ENCODE measurements at places on chromosomes 13 and 19. TPM values are rescaled to one million over a fixed set of nuclear protein-coding genes. Genes with fewer than 3 reads are reported as not detected.

- DNase-seq = peak; percentile 97
Observed at GRCh38 chr13:106536244-106537034, 977 bp upstream of the EFNB2 start.

DNA sequence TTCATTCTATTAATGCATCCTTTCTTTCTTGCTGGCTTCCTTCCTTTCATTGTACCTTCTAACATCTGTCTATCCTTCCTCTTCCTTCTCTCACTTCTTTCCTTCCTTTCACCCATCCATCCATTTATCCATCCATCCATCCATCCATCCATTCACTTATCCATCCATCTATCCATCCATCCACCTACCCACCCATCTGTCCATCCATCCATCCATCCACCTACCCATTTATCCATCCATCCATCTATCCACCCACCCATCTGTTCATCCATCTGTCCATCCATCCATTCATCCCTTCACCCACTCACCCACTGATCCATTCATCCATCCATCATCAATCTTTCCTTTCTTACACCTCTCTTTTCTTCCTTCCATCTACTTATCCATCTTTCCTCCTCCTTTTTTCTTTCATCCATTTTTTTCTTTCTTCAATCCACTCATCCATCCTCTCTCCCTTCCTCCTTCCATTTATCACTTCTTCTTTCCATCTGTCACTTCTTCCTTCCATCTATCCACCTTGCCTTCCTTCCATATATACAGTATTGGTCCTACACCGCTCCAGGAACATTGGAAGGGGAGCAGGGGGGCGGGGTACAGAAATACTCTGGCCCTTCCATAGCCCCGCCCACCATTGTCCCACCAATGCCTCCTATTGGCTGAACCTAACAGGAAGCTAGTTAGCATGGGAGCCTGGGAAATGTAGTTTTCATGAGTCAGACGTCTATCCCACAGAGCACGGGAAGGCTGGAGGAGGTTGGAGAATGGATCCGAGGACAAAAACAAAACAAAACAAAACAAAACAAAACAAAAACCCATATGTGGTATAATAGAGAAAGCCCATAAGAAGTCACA is 45.9 kb downstream of the MBD3L1 start:
- DNase-seq = peak; percentile 16

KLK14 gene
- not detected for total RNA-seq

DNA sequence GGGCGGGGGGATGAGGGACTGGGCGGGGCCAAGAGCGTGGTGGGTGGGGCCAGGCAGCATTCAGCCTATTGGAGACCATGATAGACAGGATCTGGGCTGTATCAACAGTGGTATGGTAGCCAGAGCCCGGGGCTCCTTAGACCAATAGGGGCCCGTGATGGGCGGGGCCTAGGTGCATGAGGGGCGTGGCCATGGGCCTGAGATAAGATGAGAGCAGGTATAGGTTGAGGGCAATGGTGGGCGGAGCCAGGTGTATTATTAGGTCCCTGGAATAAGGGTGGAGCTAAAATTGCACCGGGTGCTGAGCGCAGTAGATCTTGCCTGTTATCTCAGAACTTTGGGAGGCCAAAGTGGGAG is 5.3 kb downstream of the ABCA7 start:
- DNase-seq = peak; percentile 77

ACER1 gene
- not detected for total RNA-seq

GRCh38 chr19:32809254-32809653 is 60.3 kb downstream of the SLC7A9 start:
- DNase-seq = no peak

NLRP8 gene
- total RNA-seq = not detected

KLF2 gene
- total RNA-seq = 5.9 TPM

DNA sequence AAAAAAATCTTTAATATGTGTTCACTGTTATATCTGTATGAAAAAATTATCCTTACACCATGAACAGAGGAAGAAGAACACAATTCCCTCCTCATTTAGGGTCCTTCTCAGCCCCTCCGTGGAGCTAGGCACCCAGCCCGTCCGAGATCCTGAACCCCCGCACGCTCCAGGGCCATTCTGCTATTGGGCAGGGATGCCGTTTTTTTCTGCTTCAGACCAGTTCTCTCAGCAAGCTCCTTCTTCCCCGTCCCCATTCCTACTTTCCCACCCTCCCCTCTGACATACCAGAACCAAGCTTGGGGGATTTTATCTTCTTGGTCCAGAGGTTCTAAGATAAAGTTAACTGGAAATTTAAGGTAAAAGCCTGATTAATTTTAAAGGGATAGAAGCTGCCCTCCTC is 36.2 kb downstream of the ATP12A start:
- DNase-seq = no peak

Measured in HT-29 (cell line).